ENCODE measurements at places on chromosomes 3 and 15. TPM values are rescaled to one million over a fixed set of nuclear protein-coding genes. Genes with fewer than 3 reads are reported as not detected.

The FEZF2 gene
- polyA plus RNA-seq: not detected

The RBPMS2 gene
- 18.0 TPM for polyA plus RNA-seq

The SLC35G2 gene
- 1.6 TPM for polyA plus RNA-seq

The NR2E3 gene
- polyA plus RNA-seq: 0.36 TPM

The EPHB1 gene
- polyA plus RNA-seq: 4.5 TPM

The WDR82 gene
- polyA plus RNA-seq: 24.8 TPM

The NAA80 gene
- 19.5 TPM for polyA plus RNA-seq

- no peak for DNase-seq
These were observed 55.4 kb upstream of the SEC13 start for GRCh38 chr3:10376353-10376752.

DNA sequence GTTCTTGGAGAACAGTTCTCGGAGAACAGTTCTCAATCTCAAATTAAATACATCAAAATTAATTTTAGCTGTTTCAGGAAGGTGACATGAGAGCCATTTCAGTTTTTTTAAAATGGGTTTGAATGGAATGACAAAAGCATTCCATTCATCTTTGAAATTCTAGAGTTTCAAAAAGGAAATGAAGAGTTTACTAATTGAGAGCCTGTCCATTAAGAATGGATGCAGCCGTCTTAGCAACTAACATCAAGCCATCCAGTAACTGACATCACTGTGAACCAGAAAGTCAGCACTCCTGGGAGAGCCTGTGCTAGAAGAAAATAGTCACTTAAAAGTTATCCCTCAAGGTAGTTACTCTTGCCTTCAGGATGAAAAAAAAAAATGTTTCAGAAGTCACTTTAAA, 47.0 kb upstream of the FSTL1 start:
- no peak for DNase-seq

- no peak for DNase-seq
These were observed 28.1 kb downstream of the ATOSA start for GRCh38 chr15:52651114-52651513.

- no peak for DNase-seq
These were observed 44.0 kb upstream of the SEC22A start for GRCh38 chr3:123157598-123158287.

GRCh38 chr3:109165905-109166304, 29.4 kb downstream of the C3orf85 start:
- DNase-seq: no peak

- no peak for DNase-seq
These were observed 14.0 kb upstream of the ZCWPW2 start for GRCh38 chr3:28334552-28334951.

GRCh38 chr3:141067206-141067974, 16.2 kb downstream of the SPSB4 start:
- no peak for DNase-seq

DNA sequence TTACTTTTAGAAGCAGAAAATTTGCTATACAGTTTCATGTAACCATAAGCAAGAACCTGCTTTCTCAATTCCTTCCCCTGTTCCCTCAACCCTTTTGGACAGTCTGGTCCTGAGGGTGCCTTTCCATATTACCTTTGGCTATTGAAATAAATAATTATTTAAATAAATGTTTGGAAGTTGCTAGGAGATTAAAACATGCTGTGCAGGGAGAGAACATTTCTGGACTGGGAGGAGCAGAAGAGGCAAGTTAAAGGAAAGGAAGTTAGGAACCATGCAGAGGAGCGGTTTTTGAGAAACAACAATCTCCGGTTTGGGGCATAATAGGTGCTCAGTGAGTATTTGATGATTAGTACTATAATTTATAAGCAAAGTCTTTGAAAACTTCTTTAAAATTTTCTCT, 41.8 kb downstream of the ZNF609 start:
- no peak for DNase-seq

DNA sequence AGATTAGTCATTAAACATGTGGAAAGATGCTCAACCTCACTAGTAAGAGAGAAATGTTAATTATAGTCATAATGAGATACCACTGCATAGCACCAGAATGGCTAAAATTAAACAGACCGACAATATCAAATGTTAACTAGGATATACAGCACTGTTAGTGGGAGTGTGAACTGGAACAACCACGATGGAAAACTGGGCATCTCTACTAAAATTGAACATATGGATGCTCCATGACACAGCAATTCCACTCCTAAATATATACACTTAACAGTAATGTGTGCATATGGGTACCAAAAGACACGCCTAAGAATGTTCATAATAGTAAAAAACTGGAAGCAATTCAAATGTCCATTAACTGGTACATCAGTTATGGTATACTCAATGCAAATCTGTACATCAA, 41.5 kb downstream of the CRTAP start:
- DNase-seq: no peak

DNA sequence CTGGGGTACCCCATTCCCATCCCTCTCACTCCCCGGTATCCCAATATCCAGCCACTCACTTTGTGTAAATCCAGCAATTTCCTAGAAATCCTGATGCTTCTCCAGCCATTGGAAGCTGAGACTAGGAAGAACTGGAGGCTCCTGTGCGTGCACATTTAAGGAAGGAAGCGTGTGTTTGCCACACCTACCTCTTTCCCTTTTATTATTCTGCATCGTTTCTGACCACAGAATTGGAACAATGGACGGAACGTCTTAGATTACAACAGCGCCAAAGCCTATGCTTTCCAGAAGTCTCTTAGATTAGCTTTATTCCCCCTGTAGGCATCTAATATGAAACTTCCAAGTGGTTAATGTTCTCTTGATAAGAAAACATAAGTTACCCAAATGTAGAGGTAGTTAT, 234.8 kb upstream of the TRIM42 start:
- DNase-seq: no peak

GRCh38 chr15:78708713-78709260, 67.8 kb upstream of the CHRNB4 start:
- no peak for DNase-seq

- no peak for DNase-seq
These were observed 2.2 kb upstream of the SLC12A8 start for GRCh38 chr3:125214738-125215137.

DNA sequence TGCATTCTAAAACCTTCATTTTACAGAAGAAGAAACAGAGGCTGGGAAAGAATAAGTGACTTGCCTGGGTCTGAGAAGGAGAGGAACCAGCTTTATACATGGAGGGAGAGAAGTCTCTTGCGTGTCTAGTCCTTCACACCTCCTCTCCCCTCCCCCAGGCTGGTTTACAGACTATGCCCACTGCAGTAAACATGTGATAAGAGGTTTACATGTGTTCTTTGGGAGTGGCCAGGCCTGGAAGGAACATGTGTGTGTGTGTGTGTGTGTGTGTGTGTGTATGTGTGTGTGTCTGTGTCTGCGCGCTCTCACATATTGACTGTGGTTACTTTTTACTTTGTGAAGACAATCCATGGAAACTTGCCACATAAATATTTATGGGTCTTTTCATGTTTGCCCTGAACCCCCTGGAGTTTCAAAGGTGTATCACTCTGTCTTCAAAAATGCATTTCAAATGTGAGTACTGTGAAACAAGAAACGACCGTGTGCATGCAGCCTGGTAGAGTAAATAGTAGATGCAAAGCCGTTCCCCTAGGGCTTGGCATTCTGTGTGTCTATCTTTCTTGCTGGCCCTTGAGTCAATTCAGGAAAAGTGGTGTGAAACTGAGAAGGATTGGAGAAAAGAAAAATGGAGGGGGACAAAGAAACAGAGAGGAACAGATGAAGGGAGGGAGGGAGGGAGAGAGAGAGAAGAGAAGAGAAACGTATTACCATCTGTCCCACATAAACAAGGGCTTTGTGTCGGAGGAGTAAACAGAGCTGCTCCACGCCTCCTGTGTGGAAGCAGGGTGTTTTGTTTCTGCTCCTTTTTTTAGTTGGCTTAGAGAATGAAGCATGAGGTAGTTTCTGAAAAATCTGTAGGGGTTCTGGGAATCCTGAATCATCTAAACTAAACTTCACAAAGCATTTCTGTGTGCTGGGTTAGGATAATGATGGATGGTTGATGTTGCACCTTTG, 51.7 kb downstream of the CLDN11 start:
- DNase-seq: no peak

GRCh38 chr3:119145128-119145499, 851 bp upstream of the TEX55 start:
- no peak for DNase-seq

DNA sequence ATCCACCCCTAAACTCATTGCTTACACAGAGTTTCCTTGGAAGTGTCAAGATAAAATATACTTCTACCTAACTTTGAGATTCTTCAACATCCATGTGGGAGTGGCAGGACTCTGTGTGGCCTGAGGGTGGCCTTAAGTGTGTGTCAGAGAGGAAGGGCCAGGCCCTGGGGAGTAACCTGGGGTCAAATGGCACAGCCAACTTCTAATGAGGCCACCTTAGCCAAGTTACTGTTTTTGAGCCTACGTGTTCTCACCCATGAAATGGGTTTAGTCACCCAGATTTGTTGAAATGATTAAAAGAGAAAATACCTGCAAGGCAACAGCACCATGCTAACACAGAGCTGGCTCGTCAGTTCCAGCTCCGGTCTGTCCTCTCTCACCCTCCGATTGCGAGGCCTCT, 28.5 kb upstream of the UBE2Q2 start:
- DNase-seq: no peak

DNA sequence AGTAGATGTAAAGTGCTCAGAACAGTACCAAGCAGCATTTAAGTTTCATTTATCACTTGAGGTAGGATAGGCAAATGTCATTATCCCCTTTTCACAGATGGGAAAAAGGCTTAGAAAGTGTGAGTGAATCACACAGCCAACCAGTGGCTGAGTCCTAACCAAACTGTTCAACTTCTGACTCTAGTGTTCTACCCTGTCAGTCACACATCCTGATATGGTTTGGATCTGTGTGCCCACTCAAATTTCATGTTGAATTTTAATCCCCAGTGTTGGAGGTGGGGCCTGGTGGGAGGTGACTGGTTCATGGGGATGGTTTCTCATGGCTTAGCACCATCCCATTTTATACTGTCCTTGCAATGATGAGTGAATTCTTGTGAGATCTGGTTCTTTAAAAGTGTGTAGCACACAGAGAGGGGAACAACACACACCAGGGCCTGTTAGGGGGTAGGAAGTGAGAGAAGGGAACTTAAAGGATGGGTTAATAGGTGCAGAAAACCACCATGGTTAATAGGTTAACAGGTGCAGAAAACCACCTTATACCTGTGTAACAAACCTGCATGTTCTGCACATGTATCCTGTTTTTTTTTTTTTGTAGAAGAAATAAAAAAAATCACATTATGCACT, 304.7 kb downstream of the SUCLG2 start:
- DNase-seq: no peak
